ENCODE measurements at places on chromosomes 6 and 20.

DNA sequence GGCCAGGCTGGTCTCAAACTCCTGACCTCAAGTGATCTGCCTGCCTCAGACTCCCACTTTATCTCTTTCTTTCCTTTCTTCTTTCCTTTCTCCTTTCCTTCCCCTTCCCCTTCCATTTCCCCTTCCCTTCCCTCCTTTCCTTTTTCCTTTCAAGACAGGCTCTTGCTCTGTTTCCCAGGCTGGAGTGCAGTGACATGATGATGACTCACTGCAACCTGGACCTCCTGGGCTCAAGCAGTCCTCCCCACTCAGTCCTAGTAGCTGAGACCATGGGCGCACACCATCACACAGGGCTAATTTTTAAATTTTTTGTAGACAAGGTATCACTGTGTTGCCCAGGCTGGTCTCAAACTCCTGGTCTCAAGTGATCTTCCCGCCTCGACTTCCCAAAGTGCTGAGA is 377.6 kb upstream of the ZFP64 start:
- DNase-seq, result no peak

GRCh38 chr6:74651948-74652842 is 553.7 kb downstream of the COL12A1 start:
- no peak for DNase-seq

- no peak for DNase-seq
Observed at GRCh38 chr20:36468149-36469000, 72.9 kb upstream of the MYL9 start.

DNA sequence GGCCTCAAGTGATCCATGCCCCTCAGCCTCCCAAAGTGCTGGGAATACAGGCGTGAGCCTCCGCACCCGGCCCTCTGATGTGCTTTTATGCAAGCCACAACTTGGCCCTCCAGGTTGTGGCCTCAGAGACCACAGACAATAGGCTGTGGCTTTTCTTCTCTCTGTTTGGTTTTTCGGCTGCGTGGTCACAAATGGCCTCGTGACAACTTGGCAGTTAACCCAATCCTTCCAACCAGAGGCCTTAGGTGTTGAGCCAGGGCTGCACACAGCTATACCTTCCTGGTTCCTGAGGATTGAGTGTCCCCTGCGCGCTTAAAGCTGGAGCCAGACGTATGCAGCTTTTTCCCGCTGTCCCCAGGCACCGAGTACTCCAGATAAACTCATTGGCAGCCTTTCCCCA is 6.3 kb upstream of the TGM3 start:
- DNase-seq, result no peak

DNA sequence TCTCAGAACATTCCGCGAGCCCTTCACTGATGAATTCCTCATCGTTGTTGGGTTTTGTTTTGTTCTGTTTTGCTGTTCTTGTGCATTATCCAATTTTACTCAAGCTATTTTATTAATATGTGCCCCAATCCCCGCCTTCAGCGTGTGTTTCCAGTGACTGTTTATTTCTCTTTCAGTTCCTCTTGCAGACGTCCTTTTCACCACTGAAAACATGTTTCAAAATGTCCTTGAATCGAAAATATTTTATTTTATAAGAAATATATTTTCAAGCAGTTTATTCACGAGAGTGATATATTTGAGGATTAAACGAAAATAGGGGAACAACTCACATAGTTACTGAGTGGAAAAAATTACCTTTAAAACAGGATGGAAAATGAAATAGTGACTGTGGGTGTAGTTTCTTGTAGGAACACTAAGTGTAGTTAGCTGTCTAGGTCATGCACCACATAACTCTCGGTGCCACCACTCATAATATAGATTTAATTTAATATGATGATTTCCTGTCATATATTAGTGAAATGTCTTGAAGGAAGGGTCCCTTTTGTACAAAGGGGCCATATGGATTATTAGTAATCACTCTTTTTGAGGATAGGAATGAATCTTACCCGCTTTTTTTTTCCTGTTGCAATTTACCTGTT is 45.3 kb upstream of the HDDC2 start:
- DNase-seq, result no peak
